ENCODE measurements at places on chromosomes 2 and 18. TPM values are rescaled to one million over a fixed set of nuclear protein-coding genes. Genes with fewer than 3 reads are reported as not detected.

Gene IL18RAP
- total RNA-seq = 43.4 TPM

Gene DSC3
- not detected for total RNA-seq

Gene COBLL1
- not detected for total RNA-seq

Gene RIT2
- not detected for total RNA-seq

Gene ASB1
- total RNA-seq = 37.2 TPM

Measured in T-helper 1 cell treated with Interleukin-12 subunit alpha and Interleukin-12 subunit beta and Interleukin-4 antibody, amounts not matched to agents 30 ng/mL and 1 ng/mL, for 36 hours (primary cell).